ENCODE measurements at places on chromosomes 3 and 15. TPM values are rescaled to one million over a fixed set of nuclear protein-coding genes. Genes with fewer than 3 reads are reported as not detected.

Gene FMN1
- 2.7 TPM for total RNA-seq

DNA sequence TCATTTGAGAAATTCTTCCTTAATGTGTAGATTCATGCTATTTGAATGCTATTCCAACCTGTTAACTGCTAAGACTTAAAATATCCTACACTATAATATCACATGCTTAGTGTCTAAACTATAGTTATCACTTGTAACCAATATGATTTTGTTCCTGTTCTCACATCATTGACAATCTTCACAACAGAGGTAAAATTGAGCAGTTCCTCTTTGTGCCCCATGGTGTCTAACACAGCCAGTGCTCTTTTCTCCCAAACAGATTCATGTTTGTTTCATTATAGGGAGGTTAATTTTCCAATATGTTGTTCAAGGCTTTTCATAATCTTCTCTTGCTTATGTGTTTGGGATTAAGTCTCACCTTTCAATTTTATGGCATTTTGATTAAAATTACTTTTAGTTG lies 591.1 kb downstream of the ZPLD1 start:
- no peak for DNase-seq

DNA sequence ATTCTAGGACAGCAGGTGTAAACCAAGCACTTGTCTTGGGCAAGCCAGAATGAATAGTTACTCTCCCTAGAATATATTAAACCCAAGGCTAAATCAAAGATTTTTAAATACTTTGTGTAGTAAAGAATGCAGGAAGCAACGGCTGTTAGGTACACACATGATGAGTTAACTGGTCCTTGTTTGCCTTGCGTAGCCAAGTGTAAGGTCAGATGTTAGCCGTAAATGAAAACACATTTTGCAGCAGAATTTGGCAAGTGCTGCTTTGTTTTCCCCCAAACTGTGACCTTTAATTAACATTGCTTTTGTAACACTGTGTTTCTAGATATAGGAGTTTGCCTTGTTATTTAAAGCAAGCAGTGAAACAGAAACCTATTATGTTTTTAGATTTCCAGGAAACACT lies 368.7 kb downstream of the IL5RA start:
- no peak for DNase-seq

Gene DNAJC19
- total RNA-seq = 32.9 TPM

DNA sequence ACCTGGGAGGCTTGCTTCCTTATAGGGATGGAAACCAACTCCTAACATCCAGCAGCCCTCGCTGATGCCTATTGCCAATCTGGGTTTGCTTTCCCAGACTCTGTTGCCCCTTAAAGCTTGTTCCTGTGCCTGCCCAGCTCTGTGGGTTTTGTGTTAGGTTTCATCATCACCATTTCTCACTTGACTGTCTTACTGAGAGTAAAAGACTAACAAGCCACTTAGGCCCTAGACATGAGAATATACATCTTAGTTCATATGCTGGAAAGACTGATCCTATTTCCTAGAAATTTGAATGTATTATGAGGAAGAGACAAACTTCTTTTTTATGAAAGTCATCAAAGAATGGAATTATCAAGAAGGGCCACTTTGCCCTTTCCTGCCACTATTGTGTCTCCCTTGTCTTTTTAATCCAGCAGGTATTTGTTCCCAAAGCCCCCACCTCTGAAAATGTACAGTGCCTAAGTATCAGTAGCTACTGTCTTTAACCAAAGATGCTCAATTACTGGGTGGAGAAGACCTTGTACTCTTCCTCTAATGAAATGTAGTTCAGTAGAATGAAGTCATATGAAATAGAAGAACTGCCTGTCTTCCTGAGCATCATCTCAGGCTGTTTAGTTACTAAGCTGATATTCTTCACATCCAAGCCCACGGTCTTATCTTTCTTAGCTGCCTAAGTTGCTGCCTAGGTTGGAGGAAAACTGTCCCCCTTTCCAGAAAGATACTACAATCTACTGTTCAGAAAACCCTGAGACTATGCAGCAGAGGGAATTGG lies 59.8 kb upstream of the ZPLD1 start:
- no peak for DNase-seq

Gene ACKR2
- total RNA-seq = 2.8 TPM

Gene SEMA3B
- total RNA-seq = 29.5 TPM

- DNase-seq = no peak
Measured at GRCh38 chr3:66121318-66121717, 82.6 kb upstream of the MAGI1 start.

Gene DPPA4
- total RNA-seq = not detected

- DNase-seq = no peak
Measured at GRCh38 chr3:196063049-196063448, 18.8 kb downstream of the TFRC start.
